T-cell (primary cell): ENCODE measurements at places on chromosomes 1 and 21.

DNA sequence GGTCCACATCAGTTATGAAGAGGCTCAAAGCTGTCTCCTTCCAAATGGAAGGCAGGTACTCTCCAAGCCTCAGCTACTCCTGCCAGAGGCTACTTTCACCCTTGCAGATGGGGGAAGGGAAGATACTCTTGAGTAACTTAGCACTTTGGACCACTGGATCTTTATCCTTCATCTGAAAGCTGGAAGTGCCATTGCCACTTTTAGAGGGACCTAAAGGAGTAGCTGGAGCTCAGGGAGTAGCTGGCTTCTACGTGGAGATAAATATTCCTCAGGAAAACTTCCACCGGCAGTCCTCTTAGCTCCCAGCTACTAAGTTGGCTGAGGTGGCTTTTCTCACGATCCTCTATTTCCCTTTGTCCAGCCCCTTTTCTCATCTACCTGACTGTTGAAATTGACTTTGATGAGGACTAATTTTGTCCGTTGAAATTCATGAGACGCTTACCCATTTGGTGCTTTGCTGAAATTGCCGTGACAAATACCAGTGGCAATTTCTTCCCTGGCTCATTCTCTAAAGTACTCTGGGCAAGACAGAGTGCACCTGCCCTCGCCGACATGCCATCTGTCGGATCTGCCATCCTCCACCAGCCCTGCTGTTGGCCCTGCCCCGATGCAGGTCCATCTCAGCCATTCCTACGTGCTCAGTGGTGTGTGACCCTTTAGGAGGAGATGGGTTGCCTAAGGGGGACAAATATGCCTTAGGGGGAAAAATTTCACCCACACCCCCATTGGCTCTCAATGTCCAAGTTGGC, 13.6 kb downstream of the IGSF21 start:
- DNase-seq: no peak

DNA sequence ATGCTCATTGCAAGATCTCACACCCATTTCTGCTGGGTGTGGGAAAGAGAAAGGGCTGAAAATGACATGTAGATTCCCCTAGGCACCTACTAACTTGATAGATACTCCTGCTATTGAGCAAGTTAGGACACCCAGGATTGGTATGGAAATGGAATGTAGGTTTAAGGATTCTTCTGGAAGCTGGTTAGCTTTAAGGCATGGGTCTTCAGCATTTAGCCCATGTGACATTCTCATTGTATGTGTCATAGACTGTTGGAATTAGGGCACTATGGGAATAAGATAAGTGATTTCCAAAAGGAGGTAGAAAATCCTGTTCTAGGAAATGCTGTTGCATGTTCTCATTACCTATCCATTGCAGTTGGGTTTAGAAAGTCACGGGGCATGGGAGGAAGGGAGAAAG, 76.2 kb downstream of the DISC1 start:
- no peak for DNase-seq

DNA sequence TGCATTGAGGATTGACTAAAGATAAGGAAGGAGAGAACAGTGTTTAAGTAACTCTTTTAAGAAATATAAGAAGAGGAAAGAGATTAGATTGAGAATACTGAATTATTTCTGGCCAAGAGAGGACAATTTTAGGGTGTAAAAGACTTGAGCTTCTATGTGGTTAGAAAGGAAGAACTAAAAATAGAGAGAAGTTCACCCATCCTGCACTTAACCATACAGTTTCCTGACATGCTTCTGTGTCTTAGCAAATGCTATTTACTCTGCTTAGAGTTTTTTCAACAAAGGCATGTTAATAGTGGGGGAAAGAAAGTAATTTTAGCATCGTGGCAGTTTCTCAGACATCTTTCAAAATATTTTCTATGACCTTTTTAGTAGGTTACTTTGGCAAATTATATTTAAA, 122.8 kb upstream of the GPR52 start:
- DNase-seq: no peak

GRCh38 chr1:147079400-147080005, 92.8 kb downstream of the PRKAB2 start:
- DNase-seq: no peak

DNA sequence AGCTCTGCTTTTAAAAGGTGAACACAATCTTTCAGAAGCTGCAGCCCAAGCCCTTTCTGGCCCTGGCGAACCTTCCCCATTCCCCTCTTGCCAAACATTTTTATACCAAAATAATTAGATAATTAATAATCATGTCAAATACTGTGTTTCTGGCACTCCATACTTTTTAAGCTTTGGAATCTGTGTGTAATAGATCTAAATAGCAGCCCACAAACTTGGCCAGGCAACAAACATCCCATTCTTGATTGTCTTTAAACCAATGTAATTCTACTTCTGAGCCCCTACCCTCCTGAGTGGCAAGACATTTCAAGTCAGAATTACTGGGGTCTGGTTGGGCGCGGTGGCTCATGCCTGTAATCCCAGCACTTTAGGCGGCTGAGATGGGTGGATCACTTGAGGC, 137.7 kb downstream of the NAV1 start:
- DNase-seq: no peak

DNA sequence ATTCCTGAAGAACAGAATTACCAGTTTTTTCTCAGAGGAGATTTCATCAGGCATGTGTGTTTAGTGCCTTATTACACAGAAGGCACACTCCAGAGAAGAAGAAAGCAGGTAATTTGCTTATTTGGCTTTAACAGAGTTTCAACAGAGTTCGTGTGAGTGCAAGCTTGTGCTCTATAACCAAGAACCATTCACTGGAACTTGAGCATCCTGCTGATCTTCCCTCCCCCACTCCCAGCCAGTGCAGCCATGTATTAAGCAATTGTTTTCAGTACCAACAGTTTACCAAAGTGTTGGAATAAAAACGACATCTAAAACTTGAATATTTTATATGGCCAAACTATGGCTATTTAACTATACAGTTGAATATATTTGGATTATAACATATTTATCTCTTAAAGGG, 4.3 kb downstream of the MGST3 start:
- no peak for DNase-seq

GRCh38 chr1:244347942-244348341, 103.8 kb downstream of the ADSS2 start:
- no peak for DNase-seq

GRCh38 chr1:151705753-151706463, 10.7 kb downstream of the CELF3 start:
- no peak for DNase-seq

- DNase-seq: no peak
Measured at GRCh38 chr1:186104459-186104858, 270.6 kb downstream of the TPR start.

DNA sequence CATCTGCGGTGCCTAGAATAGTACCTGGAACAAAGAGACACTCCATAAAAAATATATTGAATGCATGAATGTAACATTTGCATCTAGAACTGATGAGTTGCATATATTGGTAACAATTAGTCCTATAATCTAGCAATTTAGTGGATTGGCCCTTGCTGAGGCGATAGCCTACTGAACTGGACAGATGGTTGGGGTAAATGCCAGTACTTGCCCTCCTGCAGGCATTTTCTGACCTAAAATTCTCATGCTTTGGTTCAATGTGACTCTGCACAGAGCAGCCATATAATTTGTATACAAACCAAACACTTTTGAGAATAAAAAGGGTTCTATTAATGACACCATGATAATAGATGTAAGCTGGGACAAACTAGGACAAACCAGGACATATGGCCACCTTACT, 313.6 kb downstream of the OLFM3 start:
- no peak for DNase-seq

DNA sequence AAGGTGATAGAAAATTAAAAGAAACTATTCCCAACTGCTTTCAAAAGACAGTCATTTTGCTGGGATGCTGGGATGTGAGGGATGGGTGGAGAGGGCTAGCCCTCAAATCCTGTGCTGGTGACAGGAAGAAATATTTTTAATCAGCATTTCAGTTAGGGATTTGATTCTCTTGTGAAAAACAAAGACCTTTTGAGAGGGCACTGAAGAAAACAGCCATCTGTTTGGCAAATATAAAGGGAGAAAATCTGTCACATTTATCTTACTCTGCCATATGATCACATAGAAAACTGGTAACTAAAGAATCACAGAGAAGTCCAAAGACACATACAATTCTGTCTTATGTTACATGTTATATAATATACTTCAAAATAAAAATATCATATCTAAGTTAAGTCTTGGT, 12.3 kb downstream of the STXBP3 start:
- DNase-seq: no peak

- no peak for DNase-seq
Measured at GRCh38 chr1:107057197-107058133, 991 bp downstream of the PRMT6 start.

GRCh38 chr1:199403531-199404116, 623.9 kb upstream of the NR5A2 start:
- DNase-seq: no peak

DNA sequence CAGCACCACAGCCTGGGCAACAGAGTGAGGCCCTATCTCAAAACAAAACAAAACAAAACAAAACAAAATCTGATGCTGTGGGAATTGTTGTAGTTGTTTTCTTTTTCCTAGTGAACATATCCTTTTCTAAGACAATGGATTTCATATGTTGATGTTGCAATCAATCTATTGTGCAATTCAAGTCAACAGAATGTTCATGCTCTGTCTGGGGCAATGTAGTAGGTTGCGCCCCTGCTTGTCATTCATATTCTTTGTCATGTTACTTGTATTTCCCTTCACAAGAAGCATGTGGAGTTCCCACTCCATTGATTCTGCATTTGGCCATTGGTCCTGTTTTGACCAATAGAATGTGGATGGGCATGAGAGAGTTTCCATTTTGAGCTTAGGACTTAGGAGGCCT, 223.9 kb downstream of the DUSP10 start:
- no peak for DNase-seq

DNA sequence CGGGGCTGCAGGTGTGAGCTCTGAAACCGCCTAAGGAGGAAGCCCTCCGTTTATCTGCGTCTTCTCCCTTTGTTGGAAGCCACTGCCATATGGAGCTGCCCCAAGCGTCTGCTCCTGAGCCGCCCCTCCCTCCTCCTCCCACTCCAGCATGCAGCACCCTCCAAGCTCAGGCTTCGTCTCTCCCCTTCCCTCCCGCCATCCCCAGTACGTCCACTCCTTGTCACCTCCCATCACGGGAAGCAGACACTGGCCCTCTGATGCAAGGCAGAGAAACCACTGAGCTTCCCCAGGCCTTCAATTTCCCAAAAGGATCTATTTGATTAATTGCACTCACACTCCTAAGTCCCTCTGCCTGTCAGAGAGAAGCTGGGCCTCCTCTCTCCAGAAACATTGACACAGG, 52.5 kb downstream of the NFASC start:
- DNase-seq: no peak

DNA sequence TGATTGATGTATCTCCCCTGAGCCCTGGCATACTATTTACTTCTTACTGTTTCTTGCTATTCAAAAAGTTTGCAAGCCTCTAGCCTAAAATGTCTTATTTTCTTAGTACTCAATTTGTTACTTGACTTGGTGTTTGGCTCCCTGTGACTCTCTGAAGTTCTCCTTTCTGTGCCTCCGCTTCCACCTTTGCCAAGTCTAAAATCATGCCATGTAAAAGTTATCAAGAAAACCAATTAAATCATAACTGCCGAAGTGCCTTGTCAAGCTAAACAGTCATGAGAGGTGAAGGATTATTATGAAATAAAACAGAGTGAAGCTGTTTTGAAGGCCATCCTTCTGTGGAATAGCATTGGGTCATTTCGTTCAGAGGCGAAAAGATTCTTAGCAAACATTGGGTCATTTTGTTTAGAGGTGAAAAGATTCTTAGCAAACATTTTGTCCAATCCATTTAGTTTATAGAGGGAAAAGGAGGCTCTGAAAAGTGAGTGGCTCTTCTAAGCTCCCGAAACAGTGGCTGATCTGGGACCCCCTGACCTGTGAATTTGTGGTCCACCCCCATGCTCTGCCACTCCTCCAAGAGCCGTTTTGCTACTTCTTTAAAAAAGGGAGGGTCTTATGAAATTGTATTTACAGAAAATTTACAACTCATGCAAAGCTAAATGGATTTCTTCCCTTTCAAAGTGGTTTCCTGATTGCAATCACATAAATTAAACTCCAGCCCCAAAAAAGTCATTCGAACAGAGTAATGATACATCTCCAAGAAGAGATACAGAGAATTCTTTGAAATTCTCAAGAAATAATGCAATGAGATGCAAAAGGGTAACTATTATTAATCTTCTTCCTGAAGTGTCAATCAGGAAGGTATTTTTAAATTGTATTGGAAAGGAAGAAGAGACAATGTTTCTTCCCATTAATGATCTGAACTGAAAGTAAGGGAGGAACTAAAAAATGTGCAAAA, 141.4 kb downstream of the RUNX1 start:
- DNase-seq: no peak

- no peak for DNase-seq
Measured at GRCh38 chr1:186708694-186709097, 28.5 kb upstream of the PTGS2 start.

- DNase-seq: no peak
Measured at GRCh38 chr21:45950740-45951515, 30.6 kb upstream of the COL6A1 start.

- no peak for DNase-seq
Measured at GRCh38 chr1:36232212-36233095, 8.2 kb downstream of the THRAP3 start.

DNA sequence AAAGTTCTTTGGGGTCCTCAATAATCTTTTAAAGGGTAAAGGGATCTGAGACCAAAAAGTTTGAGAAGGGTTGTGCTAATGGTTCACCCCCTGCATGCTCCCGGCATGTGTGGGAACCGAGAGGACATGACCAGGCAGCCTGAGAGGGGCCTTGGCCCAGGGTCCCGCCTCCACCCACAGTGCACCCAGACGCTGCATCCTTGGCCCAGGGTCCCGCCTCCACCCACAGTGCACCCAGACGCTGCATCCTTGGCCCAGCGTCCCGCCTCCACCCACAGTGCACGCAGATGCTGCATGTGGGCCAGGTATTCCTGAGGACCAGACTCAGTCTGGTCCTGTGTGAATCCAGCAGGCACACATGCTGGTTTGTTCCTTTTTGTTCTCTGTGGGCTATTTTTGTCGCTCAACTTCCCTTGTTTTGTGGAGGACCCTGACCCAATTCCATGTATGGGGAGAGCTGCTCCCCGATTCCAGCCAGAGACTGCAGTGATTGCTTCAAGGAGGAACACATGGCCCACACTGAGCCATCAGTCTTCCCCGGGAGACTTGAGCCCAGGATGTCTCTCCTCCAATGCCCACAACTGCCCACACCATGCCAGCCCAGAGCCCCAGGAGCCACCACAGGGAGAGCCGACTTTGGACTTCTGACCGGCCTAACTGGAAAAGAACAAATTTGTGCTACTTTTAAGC, 3.5 kb downstream of the NPHP4 start:
- DNase-seq: no peak

DNA sequence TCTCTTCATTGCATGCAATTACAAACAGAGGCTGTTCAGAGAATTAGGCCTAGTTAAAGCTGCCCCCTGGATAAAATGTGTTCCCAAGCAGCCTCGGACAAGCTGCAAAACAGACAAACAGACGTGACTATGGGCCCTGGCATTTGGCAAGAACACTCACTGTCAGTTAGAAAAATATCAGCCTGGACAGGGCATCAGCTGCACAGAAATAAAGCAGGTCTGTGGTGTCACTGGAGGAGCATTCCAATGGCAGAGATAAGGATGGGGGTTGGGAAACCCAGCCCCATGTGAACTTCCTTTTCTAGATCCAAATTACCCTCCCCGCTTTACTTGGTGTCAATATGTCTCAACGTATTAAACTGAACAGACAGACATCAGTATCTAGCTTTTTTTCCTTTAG, 177.1 kb downstream of the GPATCH2 start:
- DNase-seq: no peak
